Globus pallidus (tissue), 1 donor: ENCODE measurements at places on chromosomes 7 and 10.

DNA sequence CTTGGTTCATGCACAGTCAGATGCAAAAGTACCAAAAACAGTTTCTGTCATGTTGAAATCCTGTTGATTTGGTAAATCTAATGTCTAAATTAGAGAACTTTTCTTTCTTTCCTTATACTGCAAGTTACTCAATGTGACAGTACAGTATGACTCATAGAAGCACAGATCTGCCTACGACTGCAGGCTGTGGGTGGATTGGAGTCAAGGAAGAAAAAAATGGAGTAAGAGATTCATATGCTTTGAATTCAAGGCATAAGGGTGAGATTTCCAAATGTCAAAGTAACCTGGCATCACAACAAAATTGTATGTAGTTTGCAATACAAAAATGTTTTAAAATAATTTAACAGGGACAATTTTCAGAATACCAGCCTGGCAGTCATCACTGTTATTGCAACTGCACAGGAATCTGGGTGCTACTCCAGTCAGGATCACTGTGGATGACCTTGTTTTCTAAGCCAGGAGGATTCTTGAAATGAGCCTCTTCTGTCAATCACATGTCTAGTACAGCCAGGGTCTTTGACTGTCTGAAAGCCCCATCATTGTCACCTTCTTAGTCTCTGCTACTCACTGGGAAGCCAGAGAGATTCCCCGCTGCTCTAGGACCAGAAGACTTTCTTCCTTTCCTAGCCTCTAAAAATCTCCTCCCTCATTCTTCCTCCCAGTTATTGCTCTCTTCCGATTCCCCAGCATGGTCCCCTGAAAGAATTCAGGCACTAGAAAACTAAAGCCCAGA is 83.6 kb downstream of the CD36 start:
- no peak for DNase-seq

- no peak for DNase-seq
Measured at GRCh38 chr10:2985729-2986232, 81.6 kb upstream of the PFKP start.

DNA sequence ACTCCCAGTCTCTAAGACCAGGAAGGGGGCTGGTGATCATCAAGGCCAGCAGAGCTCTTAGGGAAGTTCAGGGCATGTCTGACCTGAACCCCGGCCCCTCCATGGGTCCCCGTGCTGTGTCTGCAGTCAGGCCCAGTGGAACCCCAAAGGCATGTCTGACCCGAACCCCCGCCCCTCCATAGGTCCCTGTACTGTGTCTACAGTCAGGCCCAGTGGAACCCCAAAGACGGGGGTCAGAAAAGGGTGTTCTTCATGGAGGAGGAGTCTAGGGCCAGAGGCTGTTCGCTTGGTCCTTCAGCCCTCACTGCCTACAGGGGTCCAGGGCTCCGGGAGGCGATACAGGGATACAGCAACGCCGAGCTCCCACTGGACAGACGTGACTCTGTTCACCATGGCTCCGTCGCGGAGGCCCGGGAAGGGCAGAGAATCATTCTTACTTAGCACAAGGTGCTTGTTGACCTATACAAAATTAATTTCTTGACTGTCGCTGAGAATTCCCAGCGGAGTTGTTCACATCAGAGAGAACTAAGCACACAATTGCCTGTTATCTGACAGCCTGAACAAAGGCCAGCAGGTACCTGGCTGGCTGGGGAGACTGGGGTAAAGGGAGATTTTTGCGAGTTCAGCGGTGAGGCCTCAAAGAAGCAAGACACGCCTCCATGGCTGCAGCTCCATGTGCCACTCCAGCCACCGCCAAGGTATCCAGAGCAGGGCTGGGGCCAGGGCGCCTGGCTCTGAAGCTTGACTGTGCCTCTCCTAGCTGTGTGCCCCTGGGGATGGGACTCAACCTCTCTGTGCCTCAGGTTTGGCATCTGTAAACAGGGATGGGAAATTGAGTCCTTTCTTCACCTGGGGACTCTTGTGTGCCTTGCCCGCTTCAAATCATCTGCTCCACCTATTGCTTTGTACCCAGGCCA is 26.8 kb downstream of the EN2 start:
- DNase-seq, result no peak

DNA sequence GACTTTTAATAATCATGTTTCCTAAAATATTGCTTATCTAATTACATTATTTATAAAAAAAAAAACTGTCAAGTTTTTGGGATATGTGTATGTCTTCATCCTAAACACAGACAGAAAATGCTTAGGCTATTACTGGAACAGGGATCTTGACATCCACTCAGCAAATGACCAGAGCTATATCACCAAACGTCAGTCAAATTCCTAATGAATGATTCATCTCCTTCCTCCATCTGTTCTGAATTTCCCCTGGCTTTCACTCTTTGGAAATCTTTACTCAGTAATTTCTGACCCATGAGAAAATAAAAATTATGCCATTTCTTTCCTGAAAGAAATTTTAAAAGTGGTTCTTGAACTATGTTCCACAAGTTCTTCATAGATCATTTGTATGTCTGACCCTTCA is 552.4 kb upstream of the KCND2 start:
- no peak for DNase-seq

- no peak for DNase-seq
Measured at GRCh38 chr7:26928703-26929347, 64.4 kb upstream of the SKAP2 start.

DNA sequence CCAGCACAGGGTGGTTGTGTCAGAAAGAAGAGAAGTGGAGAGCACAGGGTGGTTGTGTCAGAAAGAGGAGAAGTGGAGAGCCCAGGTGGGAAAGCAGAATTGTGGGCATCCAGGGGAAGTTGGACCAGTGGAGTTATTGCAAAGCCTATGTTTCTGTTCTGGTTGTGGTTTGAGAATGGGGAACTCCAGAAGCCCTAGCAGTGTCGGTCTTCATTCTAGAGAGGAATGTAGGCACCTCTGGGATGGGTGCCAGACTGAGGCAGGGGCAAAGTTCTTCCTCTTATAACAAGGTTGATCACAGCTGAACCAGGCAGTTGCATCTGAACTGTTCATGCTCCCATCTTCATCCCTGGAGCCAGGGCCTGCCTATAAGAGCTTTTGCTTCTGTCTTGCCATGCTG is 954 bp downstream of the FSCN3 start:
- DNase-seq, result peak; percentile 62

DNA sequence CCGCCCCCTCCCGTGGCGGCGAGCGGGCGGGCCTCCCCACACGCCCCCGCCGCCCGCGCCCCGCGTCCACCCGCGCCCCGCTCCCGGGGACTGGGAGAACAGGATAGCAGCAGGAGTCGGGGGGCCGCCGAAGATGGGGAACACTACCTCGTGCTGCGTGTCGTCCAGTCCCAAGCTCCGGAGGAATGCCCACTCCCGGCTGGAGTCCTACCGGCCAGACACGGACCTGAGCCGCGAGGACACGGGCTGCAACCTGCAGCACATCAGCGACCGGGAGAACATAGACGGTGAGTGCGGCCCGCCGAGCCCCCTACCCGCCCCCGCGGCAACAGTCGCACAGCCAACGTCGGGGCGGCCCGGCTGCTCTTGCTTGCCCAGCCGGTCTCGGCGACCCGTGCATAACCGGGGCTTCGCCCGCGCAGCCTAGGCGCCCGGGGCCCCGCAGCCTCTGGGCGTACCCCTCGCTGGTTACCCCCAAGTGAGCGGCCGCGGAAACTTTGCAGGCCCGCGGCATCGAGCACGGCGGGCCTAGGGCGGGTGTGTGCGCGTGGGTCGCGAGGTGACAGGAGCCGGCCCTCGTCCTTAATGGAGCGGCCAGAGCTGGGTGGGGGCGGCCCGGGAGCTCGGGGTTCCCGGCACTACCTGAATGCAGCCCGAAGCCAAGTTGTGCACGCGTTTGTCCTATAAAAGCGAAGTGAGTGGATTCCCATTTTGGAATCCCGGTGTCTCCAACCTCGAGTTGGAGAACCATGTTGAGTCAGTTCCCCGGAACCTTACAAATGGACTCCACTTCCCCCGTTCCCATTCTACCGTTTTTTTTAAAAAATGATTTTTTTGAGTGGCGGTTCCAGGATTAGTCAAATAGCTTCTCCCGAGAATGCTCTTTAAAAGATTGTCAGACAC is 863 bp downstream of the CCNY start:
- DNase-seq, result no peak
